ENCODE measurements at places on chromosomes 16 and 17.
A peak's percentile ranks its signal among the peaks of the same experiment; 100 is the strongest.

GRCh38 chr17:60887614-60888028 lies 210.0 kb downstream of the BCAS3 start:
- H3K36me3 ChIP-seq = no peaks in the 10 kb centered on the region
- H3K27ac ChIP-seq = no peak overlapping the region
- no peaks in the 10 kb centered on the region for H3K4me1 ChIP-seq

- H3K4me3 ChIP-seq = no peak overlapping the region
- no peaks in the 10 kb centered on the region for H3K27me3 ChIP-seq
- DNase-seq = no peak
- no peaks in the 10 kb centered on the region for H3K36me3 ChIP-seq
Measured at GRCh38 chr16:7791028-7791590, 458.5 kb downstream of the RBFOX1 start.

DNA sequence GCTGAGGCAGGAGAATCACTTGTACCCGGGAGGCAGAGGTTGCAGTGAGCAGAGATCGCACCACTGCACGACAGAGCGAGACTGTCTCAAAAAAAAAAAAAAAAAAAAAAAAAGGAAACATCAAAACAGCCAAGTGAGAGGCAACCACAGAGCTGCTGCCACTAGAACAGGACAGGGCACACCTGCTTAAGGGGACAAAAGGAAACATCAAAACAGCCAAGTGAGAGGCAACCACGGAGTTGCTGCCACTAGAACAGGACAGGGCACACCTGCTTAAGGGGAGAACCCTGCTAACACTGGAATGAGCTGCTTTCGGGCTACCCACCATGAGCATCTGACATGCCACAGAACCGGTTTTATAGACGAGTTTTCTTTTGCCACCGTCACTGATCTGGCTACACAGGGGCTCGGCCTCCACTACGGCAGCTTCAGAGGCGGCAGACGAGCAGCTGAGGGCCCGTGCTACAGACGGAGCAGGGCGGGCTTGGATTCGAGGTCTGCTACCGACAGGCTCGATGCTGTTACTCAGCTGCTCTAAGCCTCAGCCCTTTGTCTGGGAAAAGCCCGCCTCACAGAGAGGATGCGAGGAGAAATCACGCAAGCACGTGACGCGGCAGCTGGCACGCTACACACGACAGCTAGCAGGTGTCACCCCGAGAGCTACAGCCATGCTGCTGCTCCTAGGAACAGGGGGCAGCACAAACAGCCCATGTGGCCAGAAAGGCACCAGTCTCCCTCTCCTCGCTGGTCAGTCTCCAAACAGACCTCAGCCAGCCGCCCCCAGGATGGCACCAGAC lies 2.0 kb downstream of the P4HB start:
- H3K27ac ChIP-seq = no peak overlapping the region
- H3K4me1 ChIP-seq = peaks cover 33% of the 10 kb centered on the region
- no peak for DNase-seq
- H3K36me3 ChIP-seq = peaks cover 31% of the 10 kb centered on the region
- no peaks in the 10 kb centered on the region for H3K27me3 ChIP-seq

DNA sequence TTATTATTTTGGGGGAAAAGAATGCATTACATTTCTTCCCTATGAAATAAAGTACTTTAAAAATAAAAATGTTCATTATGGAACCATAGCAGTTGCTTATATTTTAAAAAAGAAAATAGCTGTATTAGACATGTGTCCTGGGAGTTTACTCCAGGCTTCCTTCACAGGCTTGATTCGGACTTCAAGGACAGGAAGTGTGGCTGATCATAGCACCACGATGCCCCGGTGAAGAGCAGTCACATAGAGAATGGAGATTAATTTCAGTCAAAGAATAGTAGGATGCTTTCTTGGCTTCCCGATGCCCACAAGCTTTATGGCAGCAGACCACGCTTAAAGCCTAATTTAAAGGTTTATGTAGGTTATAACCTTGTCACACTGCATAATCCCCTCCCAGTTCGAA lies 125.1 kb downstream of the NPIPB5 start:
- no peak overlapping the region for H3K27ac ChIP-seq
- H3K4me3 ChIP-seq = no peak overlapping the region
- H3K4me1 ChIP-seq = no peaks in the 10 kb centered on the region

- peaks cover 28% of the 10 kb centered on the region for H3K4me1 ChIP-seq
- H3K27me3 ChIP-seq = peaks cover 4% of the 10 kb centered on the region
- H3K36me3 ChIP-seq = no peaks in the 10 kb centered on the region
- H3K27ac ChIP-seq = no peak within 1 kb of the TSS
- H3K4me3 ChIP-seq = no peak within 1 kb of the TSS
Measured at GRCh38 chr16:280552-280951, at the start of gene ARHGDIG. Gene ARHGDIG, plus strand, starts transcription at chr16:280591. Its CDS starts 90 bp downstream, at chr16:280681.

GRCh38 chr17:17971431-17972125 lies 622 bp downstream of the TOM1L2 start:
- no peaks in the 10 kb centered on the region for H3K36me3 ChIP-seq
- peak overlapping the region; percentile 74 for H3K4me3 ChIP-seq
- H3K4me1 ChIP-seq = peaks cover 32% of the 10 kb centered on the region

DNA sequence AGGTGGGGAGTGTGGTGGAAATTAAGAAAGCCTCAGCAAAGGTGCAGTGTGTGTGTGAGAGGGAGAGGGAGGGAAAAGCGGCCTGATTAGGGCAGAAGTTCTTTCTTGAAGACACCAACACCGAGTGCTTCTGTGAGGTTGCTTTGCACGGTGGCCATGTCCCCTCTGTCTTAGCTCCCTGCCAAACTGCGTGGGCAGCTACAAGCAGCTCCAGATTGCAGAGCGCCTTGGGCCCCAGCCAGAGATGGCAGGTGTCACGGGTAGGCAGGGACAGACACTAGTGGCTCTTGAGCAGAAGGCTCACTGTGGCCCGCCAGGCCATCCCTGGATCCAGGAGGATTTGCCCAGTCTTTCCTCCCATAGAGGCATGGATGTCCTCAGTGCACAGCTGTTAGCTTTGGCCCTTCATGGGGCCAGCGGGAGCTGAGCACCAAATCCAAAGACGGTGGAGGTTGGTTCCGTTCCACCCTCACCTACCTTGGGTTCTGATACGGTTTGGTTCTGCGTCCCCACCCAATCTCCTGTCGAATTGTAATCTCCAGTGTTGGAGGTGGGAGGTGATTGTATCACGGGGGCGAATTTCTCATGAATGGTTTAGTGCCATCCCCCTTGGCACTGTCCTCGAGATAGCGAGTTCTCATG lies 21.4 kb downstream of the KIAA0513 start:
- H3K4me3 ChIP-seq = no peak overlapping the region
- H3K36me3 ChIP-seq = no peaks in the 10 kb centered on the region
- H3K27me3 ChIP-seq = no peaks in the 10 kb centered on the region
- H3K4me1 ChIP-seq = no peaks in the 10 kb centered on the region

GRCh38 chr17:38415250-38416194 lies 12.7 kb upstream of the ARHGAP23 start:
- no peak for DNase-seq
- peaks cover 8% of the 10 kb centered on the region for H3K27me3 ChIP-seq
- H3K27ac ChIP-seq = no peak overlapping the region
- H3K4me3 ChIP-seq = no peak overlapping the region
- H3K36me3 ChIP-seq = no peaks in the 10 kb centered on the region

DNA sequence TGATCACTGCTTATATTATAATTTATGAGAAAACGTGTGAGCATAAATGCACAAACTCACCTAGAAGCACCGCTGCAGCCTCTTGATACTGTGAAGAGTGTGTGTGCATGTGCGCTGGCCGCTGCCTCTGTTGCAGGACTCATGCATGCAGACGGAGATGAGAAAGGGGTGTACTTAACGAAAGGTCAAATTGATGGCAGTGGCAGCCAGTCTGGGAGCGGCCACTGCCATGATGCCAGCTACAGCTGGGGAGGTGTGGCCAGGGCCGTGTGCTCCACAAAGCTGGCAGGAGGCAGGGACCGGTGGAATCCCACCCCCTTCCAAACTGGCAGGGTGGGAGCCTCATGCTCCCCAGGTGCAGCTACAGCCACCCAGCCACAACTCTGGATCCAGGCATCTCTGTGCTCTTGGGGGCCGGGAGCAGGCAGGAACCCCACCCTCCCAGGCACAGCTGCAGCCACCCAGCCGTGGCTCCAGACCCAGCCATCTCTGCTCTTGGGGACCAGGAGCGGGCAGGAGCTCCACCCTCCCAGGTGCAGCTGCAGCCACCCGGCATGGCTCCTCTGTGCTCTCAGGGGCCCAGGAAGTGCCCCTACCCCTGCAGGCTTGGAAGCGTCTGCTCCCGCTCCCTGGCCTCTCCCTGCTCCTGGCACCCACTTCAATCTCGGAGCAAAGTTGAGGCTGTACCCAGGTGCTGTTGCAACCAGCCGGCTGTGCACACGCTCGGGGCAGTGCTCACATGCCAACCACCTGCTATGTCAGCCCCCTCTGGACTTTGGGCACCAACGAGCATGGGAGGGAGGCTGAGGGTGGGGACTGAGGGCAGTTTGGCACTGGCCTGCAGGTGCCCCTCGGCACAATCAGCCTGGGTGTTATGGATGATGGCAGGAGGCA lies 77.5 kb upstream of the CHMP6 start:
- H3K4me3 ChIP-seq = no peak overlapping the region
- H3K4me1 ChIP-seq = no peaks in the 10 kb centered on the region
- H3K27me3 ChIP-seq = no peaks in the 10 kb centered on the region
- DNase-seq = no peak
- H3K27ac ChIP-seq = no peak overlapping the region

DNA sequence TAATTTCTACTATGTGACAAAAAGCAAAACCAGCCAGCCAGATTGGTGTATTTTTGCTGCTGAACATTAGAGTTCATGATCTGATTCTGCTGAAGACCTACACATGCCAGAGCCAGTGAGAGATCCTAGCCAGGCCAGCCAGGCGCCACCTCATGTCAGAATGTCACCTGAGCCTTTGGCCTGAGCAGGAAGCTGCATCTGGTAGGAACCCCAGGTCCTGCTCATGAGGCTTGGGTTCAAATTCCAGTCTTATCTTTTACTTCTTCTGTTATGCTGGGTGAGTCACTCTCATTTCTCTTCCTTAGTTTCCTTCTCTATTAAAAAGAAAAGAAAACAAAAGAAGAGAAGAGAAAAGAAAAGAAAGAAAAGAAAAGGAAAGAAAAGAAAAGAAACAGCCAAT lies 585.1 kb upstream of the CDH5 start:
- H3K36me3 ChIP-seq = no peaks in the 10 kb centered on the region
- no peak overlapping the region for H3K4me3 ChIP-seq
- no peaks in the 10 kb centered on the region for H3K4me1 ChIP-seq
- H3K27ac ChIP-seq = no peak overlapping the region

DNA sequence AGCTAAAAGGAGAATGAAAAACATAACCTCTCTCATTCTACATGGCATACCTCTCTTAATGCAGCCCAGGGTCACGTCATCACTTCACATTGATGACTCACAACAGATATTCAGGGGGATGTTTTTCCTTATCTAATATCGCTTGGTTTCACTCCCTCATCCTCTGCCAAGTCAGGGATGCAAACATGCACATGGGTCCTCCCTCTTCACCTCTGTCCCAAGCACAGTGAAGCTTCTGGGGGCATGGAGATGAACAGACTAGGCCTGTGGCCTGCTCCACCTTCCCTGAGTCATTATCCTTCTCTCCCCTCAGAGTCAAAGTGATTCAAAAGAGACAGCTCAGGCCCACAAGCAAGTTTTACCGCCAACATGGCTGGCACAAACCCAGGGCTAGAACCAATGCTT lies 2.3 kb upstream of the MT2A start:
- no peak overlapping the region for H3K4me3 ChIP-seq
- H3K27me3 ChIP-seq = peaks cover 1% of the 10 kb centered on the region
- no peaks in the 10 kb centered on the region for H3K36me3 ChIP-seq
- H3K27ac ChIP-seq = no peak overlapping the region
- H3K4me1 ChIP-seq = peaks cover 41% of the 10 kb centered on the region
- no peak for DNase-seq

- H3K4me1 ChIP-seq = peaks cover 3% of the 10 kb centered on the region
- no peak overlapping the region for H3K27ac ChIP-seq
- no peaks in the 10 kb centered on the region for H3K27me3 ChIP-seq
- peaks cover 5% of the 10 kb centered on the region for H3K36me3 ChIP-seq
Measured at GRCh38 chr17:75277664-75278071, 6.6 kb upstream of the MIF4GD start.

- H3K4me1 ChIP-seq = peaks cover 70% of the 10 kb centered on the region
- peak overlapping the region; percentile 75 for H3K27ac ChIP-seq
- peak; percentile 77 for DNase-seq
- H3K4me3 ChIP-seq = peak overlapping the region; percentile 44
Measured at GRCh38 chr17:77400445-77400870, 259.7 kb downstream of the SEC14L1 start.

DNA sequence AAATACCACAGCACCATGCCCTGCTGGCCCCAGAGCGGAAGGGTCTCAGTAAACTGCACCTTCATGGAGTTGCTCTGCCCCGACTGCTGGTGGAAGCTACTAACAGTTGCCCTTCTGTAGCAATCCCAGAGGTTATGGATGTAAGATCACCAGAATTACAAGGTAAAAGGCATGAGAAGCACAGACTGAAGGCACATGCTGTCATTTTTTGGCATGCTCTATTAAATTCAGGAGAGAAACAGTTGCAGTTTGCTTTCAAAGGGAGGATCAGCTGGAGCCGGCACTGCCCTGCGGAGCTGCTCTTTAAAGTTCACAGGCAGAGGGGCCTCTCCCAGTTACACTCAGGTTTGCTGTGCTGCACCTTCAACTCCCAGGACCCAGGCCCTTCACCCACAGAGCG lies 19.2 kb downstream of the NPRL3 start:
- H3K36me3 ChIP-seq = peaks cover 5% of the 10 kb centered on the region
- H3K27ac ChIP-seq = no peak overlapping the region
- no peaks in the 10 kb centered on the region for H3K27me3 ChIP-seq
- H3K4me1 ChIP-seq = no peaks in the 10 kb centered on the region

DNA sequence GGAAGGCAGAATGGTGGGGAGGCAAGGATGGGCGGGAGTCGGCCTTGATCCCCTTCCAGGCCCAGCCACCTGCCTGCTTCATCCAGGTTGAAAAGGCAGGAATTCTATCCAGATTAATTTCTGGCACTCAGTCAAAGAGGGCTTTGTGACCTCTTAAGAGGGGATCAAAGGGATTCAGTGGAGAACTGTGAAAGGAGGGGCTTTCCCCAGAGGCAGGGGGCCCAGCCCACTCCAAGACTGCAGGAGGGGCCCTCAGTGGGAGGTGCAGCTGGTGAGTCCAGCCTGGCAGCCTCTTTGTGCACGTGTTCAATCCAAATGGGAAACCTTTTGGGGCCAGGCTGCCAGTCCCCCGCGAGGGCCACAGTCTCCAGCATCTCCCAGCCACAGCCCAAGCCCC lies 148.5 kb upstream of the PLCG2 start:
- H3K36me3 ChIP-seq = no peaks in the 10 kb centered on the region
- peaks cover 20% of the 10 kb centered on the region for H3K4me1 ChIP-seq
- no peak overlapping the region for H3K27ac ChIP-seq
- no peak overlapping the region for H3K4me3 ChIP-seq
- DNase-seq = no peak

DNA sequence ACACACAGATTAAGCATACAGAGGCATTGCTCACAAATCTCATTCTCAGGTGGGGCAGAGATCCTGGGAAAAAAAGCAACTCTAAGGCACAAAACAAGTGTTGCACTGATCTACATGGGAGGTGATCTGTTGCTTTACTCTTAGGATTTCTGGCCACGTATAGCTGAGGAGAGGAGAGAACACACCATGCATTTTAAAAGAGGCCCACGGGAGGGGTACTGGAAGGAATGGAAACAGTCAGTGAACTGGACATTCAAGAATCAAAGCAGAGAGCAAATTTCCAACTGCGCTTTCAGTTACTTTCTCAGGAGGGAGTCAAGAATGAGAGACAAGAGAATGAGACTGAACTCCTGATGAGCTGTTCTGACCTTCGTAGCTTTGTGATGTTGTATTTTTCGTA lies 1105.9 kb downstream of the CDH8 start:
- H3K36me3 ChIP-seq = no peaks in the 10 kb centered on the region
- H3K27me3 ChIP-seq = no peaks in the 10 kb centered on the region
- DNase-seq = no peak
- H3K4me1 ChIP-seq = no peaks in the 10 kb centered on the region
- no peak overlapping the region for H3K4me3 ChIP-seq

Data from CD4-positive, CD25-positive, alpha-beta regulatory T cell (primary cell).